ENCODE measurements at places on chromosomes 5 and 9.

- no peak for DNase-seq
These were observed 64.8 kb downstream of the HMCN2 start for GRCh38 chr9:130330202-130330862.

DNA sequence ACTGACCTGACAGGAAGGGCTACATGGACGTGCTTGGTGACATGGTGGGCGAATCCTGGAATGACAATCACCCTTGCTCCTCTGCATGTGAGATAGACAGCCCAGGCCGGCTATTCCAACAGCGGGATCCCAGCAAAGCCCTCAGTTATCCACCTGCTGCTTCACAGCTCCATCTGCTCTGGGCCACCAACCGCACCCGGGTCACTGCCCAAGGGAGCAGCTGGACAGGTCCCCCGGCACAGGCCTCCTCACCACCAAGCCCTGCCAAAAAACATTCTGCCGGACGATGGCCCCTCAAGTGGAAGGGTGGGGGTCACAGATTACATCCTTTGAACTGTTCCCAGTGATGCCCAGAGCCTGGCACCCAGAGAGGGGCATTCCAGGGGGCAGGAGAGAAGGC is 39.6 kb downstream of the STK10 start:
- DNase-seq, result no peak

- no peak for DNase-seq
These were observed 30.1 kb downstream of the NDUFS6 start for GRCh38 chr5:1831257-1831656.

DNA sequence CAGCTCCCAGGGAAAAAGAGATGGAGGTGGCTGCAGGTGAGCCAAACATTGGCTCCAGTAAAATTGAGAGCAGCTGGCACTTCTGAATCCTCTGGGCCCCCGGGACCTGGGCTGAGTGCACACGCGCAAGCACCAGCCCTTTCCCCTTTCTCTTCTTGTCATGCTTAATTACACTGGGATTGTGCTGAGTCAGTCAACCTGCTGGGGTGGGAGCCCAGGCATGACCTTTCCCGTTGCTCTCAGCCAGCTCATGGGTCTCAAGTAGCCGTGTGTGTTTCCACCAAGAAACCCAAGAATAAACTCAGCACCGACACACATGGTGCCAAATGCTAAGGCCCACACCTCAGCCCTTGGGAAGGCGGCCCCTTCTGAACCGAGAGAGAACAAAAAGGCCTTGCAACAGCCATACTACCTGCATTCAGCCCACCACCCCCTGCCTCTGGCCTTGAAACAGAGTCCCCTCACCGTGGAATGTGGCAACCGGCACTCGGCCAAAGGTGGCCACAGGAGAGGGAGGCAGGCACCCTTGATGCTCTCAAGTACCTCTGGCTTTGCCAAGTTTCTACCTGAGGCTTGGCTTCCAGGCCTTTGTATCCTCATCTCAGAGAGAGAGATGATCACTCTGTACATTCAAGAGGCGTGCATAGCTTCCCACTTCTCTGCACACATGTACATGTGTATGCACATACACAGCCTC is 28.1 kb downstream of the SLIT3 start:
- no peak for DNase-seq

- no peak for DNase-seq
These were observed 158.1 kb downstream of the C9orf152 start for GRCh38 chr9:110049699-110050450.
